Activated CD8-positive, alpha-beta memory T cell treated with anti-CD3 and anti-CD28 coated beads for 1 hour (primary cell): ENCODE measurements at places on chromosomes 6 and 20.

DNA sequence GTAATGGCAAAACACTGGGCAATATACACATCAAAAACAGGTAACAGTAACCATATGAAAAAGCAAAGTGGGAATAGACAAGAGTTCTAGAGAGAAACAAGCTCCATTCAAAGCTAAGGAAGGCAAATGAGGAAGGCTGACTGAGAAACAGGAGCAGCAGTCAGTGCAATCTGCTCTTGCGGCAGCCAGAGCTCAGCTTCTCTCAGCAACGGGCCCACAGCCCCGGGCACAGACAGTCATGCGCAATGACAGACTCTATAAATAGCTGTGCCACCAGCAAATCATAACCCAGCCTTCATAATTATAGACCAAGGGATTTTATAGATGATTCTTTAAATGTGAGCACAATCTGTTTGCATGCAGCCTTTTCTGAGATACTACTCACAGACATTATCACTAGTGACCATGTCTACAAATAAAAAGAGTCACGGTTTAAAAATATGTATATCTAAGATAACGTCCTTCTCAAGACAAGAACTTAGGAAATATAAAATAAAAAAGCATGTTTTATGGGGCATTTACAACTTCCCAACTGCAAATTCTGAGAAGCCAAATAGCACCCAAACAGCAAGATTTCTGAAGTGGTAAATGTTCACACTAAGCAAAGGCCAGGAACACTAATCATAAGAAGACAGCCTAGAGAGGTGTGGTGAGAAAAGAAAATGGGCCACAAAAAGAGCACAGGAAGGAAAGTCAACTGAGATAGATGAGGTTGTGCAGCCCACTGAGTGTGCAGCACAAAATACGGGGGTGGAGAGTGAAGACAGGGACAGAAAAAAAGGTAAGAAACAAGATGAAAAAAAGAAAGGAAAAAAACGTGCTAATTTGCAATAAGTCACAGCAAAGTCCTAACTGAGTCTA is 39.9 kb upstream of the BEND6 start:
- no peak for DNase-seq

- DNase-seq = no peak
These were observed 45.2 kb downstream of the CDC5L start for GRCh38 chr6:44432726-44433125.

DNA sequence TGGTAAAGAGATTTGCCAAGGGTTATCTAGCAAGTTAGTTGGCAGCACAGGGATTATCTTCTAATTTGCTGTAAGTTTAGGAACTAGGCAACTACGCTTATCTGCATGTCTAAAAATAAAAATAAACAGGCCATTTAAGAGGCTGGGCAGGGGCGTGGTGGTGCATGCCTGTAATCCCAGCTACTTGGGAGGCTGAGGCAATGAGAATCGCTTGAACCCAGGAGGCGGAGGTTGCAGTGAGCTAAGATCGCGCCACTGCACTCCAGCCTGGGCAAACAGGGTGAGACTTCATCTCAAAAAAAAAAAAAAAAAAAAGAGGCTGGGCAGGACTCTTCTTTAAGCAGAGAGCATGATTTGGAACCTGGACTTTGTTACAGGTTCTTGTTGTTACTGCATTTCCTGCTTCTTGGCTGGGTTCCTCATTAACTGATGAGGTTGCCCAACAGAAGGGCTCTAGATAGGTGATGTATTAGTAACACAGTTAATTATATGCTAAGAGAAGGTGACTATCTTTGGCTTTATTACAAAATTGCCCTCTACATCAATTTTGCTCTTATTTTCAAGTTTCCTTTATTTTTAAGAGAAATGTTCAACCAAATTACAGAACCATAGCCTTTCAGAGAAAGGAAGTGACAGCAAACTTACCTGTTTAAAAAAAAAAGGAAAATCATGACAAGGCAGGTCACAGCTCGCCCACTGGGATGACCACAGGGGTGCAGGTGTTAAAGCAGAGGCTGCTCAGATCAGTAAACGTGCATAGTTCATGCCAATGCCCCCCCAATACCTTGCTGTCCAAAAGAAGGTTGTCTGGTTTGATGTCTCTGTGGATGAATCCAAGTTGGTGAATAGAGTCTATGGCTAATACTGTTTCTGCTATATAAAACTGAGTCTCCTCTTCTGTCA is 32.5 kb downstream of the STK38 start:
- no peak for DNase-seq

GRCh38 chr6:126040826-126041225 is 54.5 kb downstream of the TRMT11 start:
- no peak for DNase-seq

DNA sequence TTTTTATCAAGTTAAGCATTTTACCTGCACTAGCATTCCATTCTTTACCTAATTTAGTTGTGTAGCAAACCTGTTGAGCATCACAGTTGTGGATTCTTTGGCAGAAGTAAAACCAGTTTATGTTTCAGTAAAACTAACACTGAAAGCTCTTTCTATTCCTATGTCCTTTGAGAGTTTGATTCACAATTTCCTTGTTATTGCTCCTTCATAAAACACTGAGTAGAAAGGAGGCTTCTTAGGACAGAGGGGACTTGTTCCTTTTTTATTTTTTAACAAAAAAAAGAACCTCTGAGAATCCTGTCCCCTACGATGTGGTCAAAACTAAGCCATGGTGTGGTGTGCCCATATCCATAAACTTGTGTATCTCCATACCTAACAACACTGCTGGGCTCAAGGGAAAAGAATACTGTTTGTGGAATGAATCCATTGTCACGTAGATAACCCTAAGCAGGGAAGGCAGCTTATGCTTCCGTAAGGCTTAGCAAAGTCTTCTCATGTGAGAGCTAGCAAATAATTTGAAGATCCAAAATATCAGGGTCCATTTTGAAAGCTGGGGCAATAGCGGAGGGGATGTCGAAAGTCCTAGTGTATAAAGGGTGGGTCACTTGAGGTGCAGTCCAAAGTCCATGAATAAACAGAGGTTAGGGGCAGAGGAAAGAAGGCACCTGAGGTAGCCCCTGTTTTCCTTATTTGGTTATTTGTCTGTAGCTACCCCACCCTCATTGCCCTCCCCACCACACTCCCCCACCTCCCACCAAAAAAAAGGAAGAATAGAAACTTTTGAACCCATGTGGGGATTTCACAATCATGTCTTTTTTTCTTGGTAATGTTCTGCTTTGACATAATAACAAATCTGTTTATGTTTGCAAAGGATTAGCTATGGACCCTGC is 71.0 kb downstream of the PLAGL1 start:
- DNase-seq = no peak

DNA sequence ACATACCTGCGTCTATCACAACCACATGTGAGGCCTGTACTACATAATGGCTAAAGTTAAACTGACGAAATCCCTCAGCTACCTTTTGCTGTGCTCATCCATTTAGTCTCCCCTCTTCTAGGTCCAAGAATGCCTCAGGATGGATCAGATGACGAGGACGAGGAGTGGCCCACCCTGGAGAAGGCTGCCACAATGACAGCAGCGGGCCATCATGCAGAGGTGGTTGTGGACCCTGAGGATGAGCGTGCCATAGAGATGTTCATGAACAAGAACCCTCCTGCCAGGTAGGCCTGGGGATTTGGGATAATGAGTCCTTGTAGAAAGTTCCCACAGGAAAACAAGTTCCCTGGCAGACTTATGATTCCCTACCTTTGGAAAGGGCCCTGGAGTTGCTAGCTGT is 6.0 kb downstream of the BYSL start:
- no peak for DNase-seq

- DNase-seq = no peak
These were observed 21.8 kb upstream of the BTBD3 start for GRCh38 chr20:11895861-11896387.

- DNase-seq = no peak
These were observed 323.3 kb downstream of the BMP2 start for GRCh38 chr20:7090811-7091210.

DNA sequence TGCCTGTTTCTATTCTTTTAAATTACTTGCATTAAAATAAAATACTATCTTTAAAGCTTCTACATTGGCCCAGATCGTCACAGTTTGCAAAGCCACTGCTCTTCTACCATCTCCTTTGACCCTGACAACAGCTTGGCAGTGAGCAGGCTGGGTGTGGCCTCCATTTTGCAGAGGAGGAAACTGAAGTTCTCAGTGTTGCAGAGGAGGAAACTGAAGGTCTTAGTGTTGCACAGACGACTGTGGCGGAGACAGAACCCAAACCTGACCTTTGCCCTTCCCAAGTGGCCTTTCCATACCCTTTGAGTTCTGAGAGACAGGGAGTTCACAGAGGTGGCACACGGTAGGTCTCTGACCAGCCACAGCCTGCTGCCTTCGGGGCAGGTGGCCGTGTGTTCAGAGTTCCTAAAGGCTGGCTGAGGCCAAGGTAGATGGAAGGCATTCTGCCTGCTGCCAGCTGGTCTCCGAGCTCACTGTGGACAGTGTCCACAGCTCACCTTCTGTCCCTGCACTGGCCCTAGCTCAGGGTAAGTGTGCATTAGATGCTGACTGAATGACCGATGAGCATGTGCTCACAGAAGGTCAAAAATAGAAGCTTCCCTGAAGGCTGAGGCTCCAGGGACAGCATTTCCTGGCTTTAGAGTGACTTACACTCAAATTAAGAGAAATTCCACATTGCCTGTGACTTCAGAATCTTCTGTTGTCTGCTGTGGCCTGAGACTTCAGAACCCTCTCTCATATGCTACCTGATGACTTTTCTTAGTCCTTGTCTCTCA is 113.5 kb upstream of the SLC24A3 start:
- no peak for DNase-seq

GRCh38 chr6:127923135-127923534 is 22.3 kb upstream of the THEMIS start:
- no peak for DNase-seq

- no peak for DNase-seq
These were observed 35.1 kb downstream of the NT5E start for GRCh38 chr6:85484948-85485347.

DNA sequence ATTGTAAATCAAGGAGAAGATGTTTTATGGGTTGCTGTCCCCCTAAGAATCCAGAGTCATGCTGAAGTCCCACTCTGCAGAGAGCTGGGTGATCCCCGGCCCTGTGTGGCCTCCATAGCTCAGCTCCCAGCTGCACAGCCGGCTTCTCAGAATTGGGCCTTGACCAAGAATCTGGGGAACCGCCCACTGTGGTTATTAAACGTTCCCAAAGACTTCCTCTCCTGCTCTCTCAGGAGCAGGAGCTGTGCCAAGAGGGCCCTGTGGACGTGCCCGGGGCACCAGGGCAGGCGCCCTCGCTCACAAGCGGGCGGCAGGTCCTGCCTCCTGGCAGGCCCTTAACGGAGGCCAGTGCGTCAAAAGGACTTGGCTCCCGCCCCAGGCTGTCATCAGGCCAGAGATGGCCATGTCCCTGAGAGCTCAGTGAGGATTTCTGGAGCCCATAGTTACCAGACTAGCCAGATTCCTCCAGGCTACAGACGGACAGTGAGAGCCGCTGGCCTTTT is 30.4 kb downstream of the ZC3H12D start:
- DNase-seq = no peak

DNA sequence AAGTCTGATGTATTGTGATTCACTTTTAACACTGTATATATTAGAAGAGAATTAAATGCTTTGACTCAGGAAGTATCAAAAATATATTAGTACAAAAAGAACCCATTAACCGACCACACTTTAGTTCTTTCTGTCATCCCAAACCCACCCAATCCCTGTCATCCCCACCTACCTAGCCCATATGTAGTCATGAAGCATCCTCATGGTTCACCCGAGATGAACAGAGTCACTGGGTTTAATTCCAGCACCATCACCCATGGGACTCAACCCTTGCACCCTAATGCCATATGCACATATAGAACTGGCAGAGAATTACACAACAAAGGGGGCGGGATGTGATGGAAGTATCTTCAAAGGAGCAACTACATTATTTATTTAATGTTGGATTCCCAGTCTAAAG is 141.4 kb downstream of the KHDC1L start:
- DNase-seq = no peak

DNA sequence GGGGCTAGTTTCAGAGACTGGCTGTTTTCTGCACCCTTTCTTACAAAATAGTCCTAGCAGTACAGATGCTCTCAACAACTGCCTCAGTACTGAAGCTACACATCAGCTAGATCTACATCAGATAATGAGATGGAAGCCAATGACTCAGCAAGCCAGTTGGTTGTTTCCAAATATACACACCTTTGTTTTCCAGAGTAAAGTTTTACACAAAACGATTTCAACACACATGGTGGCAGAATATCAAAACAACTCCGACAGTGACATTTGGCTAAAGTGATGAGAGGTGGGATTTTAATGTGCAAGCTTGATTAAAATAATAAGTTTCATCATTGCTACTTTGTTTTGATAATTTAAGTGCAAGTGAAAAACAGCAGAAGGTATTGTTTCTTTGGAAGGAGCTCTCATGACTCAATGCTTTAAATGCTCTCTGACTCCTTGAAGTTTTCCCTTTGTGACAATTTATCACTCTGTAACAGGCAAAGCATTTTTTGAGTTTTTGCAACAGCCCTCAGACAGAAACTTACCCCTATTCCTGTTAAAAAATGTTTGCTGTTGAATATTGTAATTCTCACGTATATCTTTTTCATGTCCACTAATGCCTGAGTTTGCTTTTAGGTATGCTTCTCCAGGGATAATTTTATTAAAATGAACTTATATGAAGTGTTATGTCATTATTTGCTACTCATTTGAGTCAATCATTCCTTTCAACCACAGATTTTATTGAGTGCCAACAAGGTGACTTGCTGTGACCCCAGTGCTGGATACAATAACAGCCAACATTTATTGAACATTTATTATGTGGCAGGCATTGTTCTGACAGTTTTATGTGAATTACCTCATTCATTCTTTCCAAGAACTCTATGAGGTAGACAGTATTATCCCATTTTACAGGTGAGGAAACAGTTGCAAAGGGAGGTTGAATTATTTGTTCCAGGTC is 882.0 kb downstream of the TFAP2A start:
- no peak for DNase-seq

- DNase-seq = no peak
These were observed 218.2 kb downstream of the ZDHHC14 start for GRCh38 chr6:157599191-157599590.
